ENCODE measurements at places on chromosomes 4 and X.

- no peak for DNase-seq
Observed at GRCh38 chr4:150906987-150907633, 108.0 kb downstream of the LRBA start.

DNA sequence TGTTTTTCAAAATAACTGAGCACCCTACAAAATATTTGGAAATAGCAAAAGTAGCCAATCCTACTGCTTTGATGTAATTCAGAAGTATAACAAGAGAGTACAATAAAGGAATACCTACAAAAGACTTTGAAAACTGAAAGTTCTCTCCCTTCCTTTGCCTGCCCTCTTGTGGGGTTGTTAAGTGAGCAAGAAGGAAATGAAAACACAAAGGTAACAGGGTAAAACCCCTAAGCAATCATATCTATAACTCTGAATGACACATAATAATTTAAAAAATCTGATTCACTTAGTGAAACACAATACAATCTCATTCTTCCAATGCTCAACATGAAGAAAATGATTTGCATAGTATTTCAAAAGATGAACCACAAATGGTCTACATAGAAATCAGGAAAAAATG lies 98.2 kb downstream of the FRYL start:
- no peak for DNase-seq

DNA sequence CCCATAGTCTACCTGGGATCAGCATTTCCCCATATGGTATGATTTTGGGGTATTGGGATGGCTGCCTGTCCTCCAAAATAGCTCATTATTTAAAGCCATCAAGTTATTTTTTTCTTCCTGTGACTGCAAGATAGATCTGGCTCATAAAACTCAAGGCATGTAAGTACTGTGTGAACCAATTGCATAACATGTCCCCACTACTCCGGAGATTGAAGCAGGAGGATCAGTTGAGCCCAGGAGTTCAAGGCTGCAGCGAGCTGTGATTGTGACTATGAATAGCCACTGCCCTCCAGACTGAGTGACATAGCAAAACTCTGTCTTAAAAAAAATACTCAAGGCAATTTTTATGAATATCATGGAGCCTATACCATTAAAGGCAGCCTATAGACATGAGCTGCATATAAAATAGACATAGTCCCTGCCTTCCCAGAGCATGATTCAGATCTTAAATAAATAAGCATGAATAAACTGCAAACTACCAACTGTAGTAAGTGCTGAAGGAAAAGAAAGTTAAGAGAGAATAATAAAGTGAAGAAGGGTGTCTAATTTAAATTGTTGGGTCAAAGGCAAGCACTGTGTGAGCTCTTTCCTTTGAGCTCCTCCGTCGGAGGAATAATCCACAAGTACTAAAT lies 16.9 kb upstream of the MMAA start:
- DNase-seq: no peak

GRCh38 chr4:104524026-104524425 lies 29.3 kb upstream of the CXXC4 start:
- DNase-seq: no peak

- no peak for DNase-seq
Observed at GRCh38 chr4:146334862-146335449, 120.6 kb downstream of the REELD1 start.

GRCh38 chrX:66914080-66914479 lies 275.2 kb upstream of the EDA2R start:
- DNase-seq: no peak
